Upper lobe of right lung (tissue), 1 donor: ENCODE measurements at places on chromosomes 1 and 21. TPM values are rescaled to one million over a fixed set of nuclear protein-coding genes. Genes with fewer than 3 reads are reported as not detected.

DNA sequence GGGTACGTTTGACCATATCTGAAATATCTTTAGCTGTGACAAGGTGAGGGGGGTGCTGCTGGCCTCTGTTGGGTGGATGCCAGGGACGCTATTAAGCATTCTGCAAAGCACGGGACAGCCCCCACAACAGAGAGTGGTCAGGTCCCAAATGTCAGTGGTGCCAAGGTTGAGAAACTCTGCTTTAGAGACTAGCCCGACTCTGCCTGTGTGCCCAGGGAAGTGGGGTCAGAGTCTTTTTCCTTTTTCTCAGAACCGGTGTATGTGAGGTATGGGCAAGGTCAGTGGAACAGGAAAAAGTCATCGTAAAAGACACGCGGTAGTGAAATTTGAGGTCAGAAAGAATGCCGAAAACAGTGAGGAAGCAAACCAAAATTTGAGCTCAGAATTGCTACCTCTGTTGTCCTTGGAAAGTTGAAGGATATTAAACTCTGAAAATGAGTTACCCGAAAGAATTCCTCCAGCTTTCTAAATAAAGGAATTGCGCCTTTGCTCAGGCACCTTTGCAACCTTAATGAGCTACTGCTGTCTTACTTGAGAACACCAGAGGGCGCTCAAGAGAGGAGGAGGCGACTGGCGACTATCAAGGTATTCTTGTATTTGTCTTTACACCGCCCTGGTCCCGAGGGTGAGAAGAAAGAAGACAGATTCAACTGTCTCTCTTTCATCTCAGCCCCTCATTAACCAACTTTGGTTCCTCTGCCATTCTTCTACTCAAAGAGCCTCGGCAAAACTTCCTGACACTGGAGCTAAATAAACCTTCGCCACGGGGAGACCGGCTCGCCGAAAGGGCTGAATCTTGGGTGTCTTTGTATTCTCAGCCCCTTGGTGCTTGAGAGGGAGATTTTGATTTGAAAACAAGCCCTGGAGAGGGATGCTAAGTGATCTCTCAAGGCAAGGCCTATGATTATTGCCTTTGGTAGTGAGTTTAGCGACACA is 85.4 kb upstream of the OLIG2 start:
- H3K36me3 ChIP-seq = no peaks in the 10 kb centered on the region
- DNase-seq = no peak
- no peak overlapping the region for H3K27ac ChIP-seq
- no peaks in the 10 kb centered on the region for H3K4me1 ChIP-seq
- no peak overlapping the region for H3K4me3 ChIP-seq

DNA sequence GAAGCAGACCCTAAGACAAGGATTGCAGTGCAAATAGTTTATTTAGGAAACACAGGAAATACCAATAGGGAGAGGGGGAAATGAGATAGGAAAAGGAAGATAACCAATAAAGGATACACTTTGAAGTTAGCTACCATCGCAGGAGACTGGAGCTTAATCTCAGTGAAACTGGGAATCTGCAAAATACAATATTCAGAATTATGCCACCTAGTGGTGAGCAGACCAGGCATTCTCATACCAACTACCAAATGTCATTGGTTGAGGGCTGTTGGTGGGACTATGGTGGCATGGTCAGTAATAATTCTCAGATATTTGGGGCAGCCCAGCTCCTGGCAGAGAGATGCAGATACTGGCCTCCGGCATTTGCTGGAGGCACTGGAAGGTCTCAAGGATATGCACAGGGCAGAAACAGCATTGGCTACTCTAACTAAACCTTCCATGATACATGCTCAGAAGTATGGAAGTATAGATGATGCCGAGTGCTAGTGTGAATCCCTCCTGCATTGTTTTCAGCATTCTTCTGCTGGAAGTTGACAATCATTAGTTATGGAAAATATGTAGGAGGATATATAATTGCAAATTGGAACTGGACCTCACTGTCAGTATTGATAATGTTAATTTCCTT is 11.8 kb upstream of the ZFP69B start:
- DNase-seq = no peak
- H3K36me3 ChIP-seq = no peaks in the 10 kb centered on the region
- no peaks in the 10 kb centered on the region for H3K27me3 ChIP-seq
- H3K4me3 ChIP-seq = no peak overlapping the region
- H3K4me1 ChIP-seq = no peaks in the 10 kb centered on the region

DNA sequence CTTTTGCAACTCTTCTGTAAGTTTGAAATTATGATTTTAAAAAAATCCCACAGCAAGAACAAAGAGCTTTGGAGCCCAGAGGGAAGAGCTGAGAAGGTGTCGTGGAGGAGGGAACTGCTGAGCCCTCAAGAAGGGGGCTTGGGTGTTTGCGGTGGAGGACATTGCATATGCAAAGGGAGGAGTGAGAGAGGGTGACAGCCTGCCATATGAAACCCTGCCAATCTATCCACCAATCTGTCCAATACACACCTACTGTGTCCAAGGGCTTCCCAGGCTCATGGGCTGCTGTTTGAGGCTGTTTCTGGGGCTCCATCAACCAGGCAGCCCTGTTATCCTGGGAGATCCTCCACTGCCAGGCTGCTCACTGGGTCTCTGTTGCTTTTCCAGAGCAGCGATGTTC is 15.2 kb downstream of the WNT4 start:
- no peaks in the 10 kb centered on the region for H3K27me3 ChIP-seq
- no peaks in the 10 kb centered on the region for H3K36me3 ChIP-seq
- H3K27ac ChIP-seq = no peak overlapping the region
- H3K4me3 ChIP-seq = no peak overlapping the region
- no peak for DNase-seq
- no peaks in the 10 kb centered on the region for H3K4me1 ChIP-seq

DNA sequence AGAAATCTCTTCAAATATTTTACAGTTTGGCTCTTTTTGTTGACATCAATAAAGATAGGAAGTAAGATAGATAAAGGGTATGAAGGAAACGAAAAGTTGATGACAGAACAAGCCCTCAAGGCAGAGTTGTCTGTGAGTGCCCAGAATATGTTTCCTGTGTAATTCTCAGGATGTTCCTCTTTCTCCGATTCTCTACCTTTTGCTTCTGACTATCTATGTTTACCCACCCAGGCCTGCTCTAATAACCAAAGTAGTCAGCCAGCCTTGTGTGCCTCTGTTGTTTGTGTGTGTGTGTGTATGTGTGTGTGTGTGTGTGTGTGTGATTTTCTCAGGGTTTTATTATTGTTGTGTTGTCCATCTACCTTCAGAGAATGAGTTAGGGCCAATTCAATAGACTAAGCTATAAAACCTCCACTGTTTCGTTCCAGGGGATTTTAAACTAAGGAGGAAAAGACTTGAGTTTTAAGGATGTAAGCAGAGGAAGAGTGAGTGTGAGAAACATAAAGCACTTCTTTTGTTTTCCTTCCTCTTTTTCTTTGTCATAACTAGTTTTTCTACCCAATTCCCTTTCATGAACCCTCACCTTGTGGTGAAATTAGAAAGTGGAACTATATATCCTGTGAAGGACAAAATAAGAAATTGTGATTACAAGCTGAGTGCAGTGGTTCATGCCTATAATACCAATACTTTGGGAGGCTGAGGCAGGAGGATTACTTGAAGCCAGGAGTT is 627.4 kb upstream of the NR5A2 start:
- H3K4me1 ChIP-seq = no peaks in the 10 kb centered on the region
- no peaks in the 10 kb centered on the region for H3K27me3 ChIP-seq
- H3K27ac ChIP-seq = no peak overlapping the region
- no peak for DNase-seq
- no peaks in the 10 kb centered on the region for H3K36me3 ChIP-seq
- H3K4me3 ChIP-seq = no peak overlapping the region

- no peaks in the 10 kb centered on the region for H3K36me3 ChIP-seq
- H3K27me3 ChIP-seq = no peaks in the 10 kb centered on the region
- no peak for DNase-seq
- H3K27ac ChIP-seq = no peak overlapping the region
- no peaks in the 10 kb centered on the region for H3K4me1 ChIP-seq
Measured at GRCh38 chr1:84969489-84970250, 27.2 kb downstream of the MCOLN2 start.

KCNC4 gene
- 11.1 TPM for total RNA-seq

FAM72C gene
- total RNA-seq = not detected

TTC22 gene
- 7.1 TPM for total RNA-seq
